Esophagus muscularis mucosa (tissue), 4 donors: ENCODE measurements at places on chromosomes 2 and 18. TPM values are rescaled to one million over a fixed set of nuclear protein-coding genes. Genes with fewer than 3 reads are reported as not detected.

The CAPN14 gene
- total RNA-seq, result 0.42 TPM

The LRP2 gene
- total RNA-seq, result not detected

The HSBP1L1 gene
- total RNA-seq, result 7.2 TPM

The CYP26B1 gene
- 3.6 TPM for total RNA-seq

The FAHD2B gene
- 16.2 TPM for total RNA-seq

The TMEM37 gene
- 2.2 TPM for total RNA-seq

The ERICH2 gene
- 1.7 TPM for total RNA-seq

The CLEC4F gene
- total RNA-seq, result 0.13 TPM

The CFAP65 gene
- not detected for total RNA-seq

The MATN3 gene
- 0.83 TPM for total RNA-seq

The ACTG2 gene
- total RNA-seq, result 7,069 TPM

The MLPH gene
- total RNA-seq, result 8.7 TPM

The TTR gene
- not detected for total RNA-seq

The LONRF2 gene
- 37.9 TPM for total RNA-seq

The PROM2 gene
- total RNA-seq, result 3.2 TPM

The ASB18 gene
- not detected for total RNA-seq

The ARHGAP28 gene
- 0.66 TPM for total RNA-seq

The SNTG2 gene
- total RNA-seq, result 5.2 TPM

The IL1B gene
- total RNA-seq, result not detected

The MAP4K4 gene
- 53.5 TPM for total RNA-seq

The CMPK2 gene
- total RNA-seq, result 4.4 TPM

The BMP10 gene
- not detected for total RNA-seq

The TMEM178A gene
- 5.0 TPM for total RNA-seq

The TBR1 gene
- total RNA-seq, result not detected

The COLEC12 gene
- total RNA-seq, result 17.9 TPM

The SNED1 gene
- 7.3 TPM for total RNA-seq

The HJURP gene
- total RNA-seq, result 0.19 TPM

The TEKT4 gene
- not detected for total RNA-seq

The ALLC gene
- not detected for total RNA-seq

The ALK gene
- 1.6 TPM for total RNA-seq

The COL5A2 gene
- 51.2 TPM for total RNA-seq

The PDE11A gene
- total RNA-seq, result under 0.01 TPM
